ENCODE measurements at places on chromosomes 5 and 9.

- no peak for DNase-seq
Observed at GRCh38 chr5:159819591-159820411, 96.5 kb upstream of the ADRA1B start.

DNA sequence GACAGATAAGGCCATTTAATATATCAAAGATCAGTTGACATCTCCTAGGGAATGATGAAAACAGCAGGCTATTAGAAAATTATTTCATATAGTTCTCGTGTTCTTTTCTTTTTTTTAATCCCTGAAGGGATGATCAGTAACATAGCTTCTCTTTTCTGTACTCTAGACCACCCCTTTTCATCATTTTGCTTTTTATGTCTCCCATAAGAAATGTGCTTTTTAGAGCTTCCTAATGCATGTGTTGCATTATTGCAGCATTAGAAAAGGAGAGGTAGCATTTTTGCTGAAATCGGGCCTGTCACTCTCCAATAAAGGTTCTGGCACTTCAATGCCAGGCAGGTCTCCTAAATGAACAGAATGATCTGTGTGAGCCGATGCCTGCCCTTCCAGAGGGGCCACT, 143.3 kb downstream of the NTRK2 start:
- DNase-seq, result no peak

DNA sequence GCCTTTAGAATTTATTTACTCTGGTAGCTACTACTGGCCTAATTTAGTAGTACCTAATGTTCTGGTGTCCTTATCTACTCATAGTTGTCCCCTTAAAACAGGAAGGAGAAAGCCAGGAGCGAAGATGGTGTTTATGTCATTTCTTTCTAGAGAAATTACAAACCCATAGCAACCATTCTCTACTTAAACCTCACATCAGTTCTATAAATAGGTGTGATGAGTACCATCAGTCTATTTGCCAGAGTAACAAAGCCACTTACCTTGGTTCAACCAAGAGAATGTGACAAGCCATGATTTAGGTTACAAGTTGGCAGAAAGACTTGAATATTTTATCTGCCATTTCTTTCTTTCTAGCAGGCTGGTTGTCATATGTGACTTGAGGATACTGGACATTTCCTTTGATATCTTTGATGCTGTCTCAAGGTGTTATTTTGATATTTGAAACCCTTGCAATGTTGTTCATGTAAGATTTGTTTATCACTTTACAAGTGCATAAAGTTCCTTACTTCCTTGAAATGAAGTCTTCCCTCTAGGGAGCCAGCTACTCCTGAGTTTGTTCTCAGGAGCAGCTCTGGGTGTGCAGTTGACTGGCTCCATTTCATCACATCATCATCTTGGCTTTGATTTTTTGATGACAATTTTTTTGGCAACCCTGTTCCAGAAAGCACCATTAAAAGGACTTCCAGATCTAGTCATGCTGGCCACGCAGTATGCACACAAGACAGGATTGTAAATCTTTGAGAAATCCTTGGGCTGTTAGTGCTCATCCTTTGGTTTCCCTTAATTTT, 286.8 kb downstream of the ARHGAP26 start:
- DNase-seq, result no peak

GRCh38 chr9:95506428-95506677, 10.4 kb downstream of the PTCH1 start:
- no peak for DNase-seq

DNA sequence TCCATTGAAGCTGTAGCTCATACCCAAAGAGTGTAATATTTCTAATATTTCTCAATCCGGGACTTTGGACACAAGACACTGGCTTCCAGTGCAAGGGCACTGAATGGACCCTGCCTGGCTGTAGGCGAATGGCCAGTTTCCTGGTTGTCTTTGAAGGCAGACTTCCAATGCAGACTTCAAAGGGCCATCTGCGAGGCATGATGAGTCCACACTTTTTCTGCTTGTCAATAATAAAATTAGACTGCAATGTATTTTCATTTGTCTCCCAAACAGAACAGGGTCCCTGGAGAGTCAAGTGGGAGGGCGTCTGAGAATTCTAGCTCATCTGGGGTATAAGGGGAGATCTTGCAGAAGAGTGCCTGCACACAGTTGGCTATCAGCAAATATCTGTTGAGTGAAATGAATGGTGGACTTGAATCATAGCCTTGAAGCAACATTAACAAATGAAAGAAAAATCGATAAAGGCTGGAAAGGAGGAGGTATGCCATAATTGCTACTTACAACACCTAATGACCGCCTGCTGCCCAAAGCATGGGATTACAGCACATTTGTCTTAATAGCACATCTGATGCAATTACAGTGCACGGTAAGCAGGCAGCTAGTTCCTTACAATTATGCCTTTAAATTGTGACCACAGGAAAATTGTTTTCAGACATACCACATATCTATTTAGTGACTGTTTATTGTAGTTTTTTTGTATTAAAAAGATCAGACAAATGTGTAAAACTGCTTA, 137.5 kb downstream of the ARHGEF28 start:
- DNase-seq, result no peak

DNA sequence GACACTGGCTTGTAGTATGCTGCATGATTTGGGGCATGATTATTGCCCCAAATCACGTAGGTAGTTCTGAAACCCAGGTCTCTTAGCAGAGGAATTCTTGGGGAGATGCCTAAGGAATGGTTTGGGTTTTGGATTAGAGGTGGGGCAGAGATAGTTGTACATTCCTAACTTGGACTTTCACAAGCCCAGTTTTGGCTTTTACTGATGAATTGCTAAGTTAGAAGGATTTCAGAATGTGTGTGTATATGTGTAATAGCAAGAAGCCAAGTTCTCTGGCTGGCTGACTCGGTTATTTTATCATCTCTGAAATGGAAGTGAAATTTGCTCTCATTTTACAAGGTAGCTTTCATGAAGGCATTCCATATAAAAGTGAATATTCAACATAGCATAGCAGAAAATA, 23.8 kb upstream of the ZNF131 start:
- DNase-seq, result no peak

- DNase-seq, result no peak
Observed at GRCh38 chr9:33017283-33018041, 7.6 kb upstream of the DNAJA1 start.

GRCh38 chr5:10984021-10984715, 223.1 kb upstream of the DAP start:
- DNase-seq, result no peak

GRCh38 chr9:68933434-68934328, 80.2 kb downstream of the PRKACG start:
- no peak for DNase-seq

GRCh38 chr9:128203707-128204551, 750 bp downstream of the DNM1 start:
- DNase-seq, result no peak

DNA sequence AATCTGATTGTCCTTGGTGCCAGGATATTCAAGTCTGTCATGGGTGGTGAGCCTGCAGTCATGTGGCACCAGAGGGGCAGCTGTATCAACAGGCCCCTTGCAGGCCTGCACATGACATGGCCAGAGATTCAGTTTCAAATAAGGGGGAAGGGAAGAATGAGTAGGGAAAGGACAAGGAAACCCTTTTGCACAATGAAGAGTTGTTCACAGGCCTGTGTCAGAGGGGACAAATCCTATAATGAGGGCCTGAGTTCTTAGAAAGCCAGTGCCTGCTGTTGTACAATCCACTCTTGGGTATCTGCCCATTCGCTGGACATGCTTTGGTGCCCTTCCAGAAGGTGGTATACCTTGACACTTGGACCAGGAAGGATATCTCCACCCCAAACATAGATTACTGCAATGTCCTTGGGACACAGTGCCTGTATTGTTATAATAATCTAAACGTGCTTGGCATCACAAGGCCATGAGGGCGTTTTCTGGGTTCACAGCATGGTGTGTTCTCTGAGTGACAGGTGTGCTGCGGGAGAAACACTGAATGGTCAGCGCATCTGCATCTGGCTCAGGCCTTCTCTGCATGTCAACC, 1.9 kb upstream of the TMEM171 start:
- no peak for DNase-seq

DNA sequence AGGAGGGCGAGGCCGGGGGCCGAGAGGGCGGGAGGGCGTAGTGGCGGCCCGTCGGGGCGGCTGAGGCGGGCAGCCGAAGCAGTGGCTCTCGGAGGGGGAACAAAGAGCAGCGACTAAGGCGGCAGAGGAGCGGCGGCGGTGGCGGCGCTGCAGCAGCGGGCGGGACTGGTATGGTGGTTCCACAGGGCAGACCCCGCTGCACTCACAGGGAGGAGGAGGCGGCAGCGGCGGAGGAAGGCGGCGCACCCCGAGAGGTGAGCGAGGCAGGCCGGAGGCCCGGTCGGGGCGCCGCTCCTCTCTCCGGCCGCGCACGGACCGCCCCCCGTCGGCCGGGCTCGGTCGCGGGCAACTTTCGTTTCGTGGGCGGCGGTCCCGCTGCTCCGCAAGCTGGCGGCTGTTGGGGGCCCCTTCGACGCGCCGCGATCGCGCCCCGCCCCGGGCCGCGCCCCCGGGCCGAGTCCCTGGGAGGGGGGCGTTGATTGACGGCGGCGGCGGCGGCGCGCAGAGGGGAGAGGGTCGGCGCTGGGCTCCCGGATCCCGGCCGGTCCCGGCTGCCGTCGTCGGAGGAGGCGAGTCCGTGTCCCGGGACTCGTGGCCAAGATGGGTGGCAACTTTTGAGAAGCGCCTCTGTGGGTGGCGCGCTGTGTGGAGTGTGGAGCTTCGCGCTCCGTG, 467 bp downstream of the CNOT6 start:
- DNase-seq, result no peak

DNA sequence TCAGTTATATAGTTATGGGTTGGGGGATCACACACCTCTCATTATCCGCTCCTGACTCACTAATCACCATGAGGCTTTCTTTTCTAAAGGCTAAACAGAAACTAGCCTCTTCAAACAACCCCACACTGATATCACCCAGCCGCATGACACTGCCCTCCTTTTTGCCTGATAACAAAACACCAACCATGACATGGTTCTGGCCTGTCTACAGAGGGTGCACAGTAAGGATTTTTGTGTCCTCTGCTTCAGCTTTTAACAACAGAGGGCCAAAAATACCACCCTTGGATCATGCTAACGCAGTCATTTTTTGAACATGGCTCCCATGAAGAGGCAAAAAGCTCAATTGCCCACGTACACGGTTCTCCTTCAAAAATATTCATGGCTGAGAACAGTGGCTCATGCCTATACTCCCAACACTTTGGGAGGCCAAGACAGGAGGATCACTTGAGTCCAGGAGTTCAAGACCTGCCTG, 4.0 kb downstream of the CMBL start:
- no peak for DNase-seq

- no peak for DNase-seq
Observed at GRCh38 chr5:133694181-133694831, 82.0 kb upstream of the FSTL4 start.

DNA sequence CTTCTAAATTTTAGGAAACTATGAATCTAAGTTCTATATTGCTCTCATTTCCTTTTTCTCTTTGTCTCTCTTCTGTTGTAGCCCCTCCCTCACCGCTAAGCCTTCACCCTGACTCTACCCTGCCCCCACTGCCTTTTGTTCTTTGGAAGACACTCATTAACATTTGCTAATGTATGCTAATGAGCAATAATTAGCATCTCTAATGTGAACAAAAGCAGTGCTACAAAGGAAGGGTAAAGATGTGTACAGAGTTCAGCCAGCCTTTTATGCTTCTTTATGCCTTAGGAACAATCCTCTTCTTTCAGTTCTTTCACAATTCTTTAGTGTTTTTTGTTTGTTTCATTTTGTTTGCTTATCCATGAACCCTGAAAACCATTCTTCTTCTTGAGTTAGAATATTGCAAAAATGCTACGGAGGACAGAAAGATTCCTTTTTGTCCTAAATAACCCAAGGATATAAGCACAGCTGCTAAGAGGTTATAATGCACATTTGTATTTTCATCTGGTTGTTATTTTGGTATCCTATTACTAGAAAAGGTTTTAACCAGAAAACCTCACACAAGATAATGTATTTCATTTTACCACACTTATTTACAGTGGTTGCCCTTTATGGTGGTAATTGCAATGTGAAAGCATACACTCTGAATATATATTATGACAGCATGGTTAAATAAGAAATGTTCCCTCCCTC, 159.3 kb downstream of the TMC1 start:
- DNase-seq, result no peak

DNA sequence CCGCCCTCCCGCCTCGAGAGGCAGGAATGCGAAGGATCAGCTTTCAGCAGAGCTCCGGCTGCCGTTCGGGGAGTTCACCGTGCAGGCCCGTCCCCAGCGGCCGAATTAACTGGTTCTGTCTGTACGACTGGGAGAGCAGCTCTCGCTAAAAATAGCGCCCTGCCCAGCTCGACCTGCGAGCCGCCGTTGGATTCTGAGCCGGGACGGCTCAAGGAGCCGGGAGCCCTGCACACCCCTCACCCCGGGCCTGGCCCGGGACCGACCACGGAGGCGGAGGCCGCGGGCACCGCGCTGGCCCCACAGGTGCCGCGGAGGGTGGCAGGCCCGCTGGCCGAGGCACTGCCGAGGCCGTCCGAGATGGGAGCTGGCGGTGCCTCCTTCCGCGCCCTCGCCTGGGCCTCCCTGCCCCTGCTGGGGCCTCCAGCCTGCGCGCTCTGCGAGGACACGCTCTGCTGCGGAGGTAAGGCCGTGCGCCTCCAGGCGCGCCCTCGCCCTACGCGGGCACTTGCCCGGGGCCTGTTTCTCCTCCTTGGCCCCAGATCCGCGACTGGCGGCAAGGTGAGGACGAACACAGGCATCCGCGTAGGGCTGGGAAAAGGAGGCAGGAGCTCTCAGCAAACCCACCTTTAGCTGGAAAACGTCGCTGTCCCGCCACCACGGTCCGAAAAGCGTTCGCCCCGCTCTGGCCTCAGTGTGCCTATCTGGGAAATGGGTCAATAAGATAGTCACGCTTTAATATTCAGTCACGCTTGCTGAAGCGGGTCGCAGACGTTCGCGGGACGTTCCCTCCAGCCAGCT, 53.1 kb upstream of the DAB2IP start:
- DNase-seq, result no peak

- no peak for DNase-seq
Observed at GRCh38 chr5:177369645-177370440, 12.1 kb downstream of the RGS14 start.

GRCh38 chr9:27394826-27395201, 97.9 kb upstream of the EQTN start:
- no peak for DNase-seq

GRCh38 chr5:105168806-105169205, 1606.2 kb upstream of the NUDT12 start:
- DNase-seq, result no peak

DNA sequence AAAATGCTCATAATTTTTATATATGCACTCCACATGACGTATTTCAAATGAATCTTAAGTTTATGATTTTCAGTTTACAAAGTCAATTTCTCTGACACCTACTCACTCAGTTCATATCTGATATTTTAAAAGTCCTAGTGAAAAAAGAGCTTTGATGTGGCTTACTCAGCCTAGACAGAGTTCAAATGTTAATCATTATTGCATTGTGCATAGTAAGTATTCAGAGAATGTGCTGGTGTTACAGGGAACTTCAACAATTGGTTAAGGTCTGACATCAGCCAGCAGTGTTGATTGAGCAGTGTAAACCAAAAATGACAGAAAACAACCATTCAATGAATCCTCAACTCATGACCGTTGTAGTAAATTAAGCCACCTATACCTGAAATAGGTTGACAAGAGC, 147.2 kb upstream of the LHFPL2 start:
- no peak for DNase-seq
